Lung (tissue), 17 donors: ENCODE measurements at places on chromosomes 6 and 20. TPM values are rescaled to one million over a fixed set of nuclear protein-coding genes. Genes with fewer than 3 reads are reported as not detected.
A peak's percentile ranks its signal among the peaks of the same experiment; 100 is the strongest.

DNA sequence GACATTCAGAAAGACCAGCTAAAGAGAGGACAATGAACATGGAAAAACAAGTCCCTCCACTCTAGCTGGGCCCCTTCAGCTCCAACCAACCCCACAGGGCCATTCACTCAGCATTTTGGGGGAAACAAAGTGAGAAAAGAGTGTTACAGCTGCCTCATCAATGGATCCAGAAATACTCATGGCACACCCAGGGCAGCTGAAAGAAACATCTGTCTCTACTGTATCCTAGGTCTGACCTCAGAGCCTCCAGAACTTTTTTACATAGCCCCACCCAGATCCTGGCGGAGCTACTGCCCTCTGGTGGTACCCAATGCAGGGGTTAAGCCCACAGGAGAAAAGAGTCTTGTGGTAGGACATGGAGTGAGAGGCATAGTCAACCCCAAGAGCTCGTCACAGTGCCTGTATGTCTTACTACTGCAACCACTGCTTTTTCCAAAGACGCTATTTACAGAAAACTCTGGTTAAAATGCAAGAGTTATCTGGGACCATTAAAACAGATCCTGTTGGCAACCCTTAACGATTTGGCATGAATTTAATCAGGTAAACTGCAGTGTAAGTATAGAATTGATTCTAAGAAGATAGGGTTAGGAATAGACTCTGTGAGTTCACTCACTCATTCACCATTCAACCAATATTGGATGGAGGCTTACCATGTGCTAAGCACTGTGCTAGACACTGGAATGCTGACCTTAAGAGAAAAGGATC is 37.4 kb upstream of the FAM83C start:
- DNase-seq = no peak

GRCh38 chr6:56764081-56764566 is 121.4 kb upstream of the DST start:
- no peak for DNase-seq

GRCh38 chr20:22825076-22825475 is 210.0 kb upstream of the SSTR4 start:
- DNase-seq = no peak

- DNase-seq = peak; percentile 49
These were observed 9.6 kb downstream of the LRP11 start for GRCh38 chr6:149854532-149854931.

DNA sequence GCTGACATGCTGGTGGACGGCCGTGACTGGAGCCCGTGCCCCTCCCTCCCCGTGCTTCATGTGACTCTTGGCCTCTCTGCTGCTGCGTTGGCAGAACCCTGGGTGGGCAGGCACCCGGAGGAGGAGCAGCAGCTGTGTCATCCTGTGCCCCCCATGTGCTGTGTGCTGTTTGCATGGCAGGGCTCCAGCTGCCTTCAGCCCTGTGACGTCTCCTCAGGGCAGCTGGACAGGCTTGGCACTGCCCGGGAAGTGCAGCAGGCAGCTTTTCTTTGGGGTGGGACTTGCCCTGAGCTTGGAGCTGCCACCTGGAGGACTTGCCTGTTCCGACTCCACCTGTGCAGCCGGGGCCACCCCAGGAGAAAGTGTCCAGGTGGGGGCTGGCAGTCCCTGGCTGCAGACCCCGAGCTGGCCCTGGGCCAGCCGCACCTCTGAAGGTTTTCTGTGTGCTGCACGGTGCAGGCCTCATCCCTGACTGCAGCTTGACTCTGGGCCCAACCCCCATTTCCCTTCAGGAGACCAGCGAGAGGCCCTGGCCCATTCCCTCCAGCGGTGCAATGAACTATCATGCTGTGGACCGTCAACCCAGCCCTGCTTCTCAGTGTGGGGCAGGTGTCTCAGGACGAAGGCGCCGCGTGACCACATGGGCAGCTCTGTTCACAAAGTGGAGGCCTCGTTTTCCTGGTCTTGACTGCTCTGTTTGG is 8.1 kb downstream of the NPBWR2 start:
- DNase-seq = no peak

Gene CGAS
- 8.9 TPM for total RNA-seq
